H7 (cell line): ENCODE measurements at places on chromosomes 4 and X.

DNA sequence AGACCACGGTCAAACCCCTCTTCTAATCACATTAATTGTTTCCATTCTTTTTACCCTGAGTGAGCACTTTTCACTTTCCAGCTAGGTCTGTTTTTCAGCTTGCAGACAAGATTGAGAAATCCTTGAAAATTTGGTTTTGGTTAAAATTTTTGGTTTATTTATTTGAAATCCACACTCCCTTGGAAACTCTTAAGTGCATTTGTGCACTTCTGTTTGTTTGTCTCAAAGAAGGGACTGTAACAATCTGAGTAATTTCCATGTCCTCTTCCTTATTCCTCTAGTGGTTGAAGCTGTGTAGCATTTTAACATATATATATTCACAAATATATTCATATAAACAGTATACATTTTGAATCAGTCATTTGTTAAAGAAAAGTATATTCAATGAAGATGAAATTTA lies 333.3 kb downstream of the ANK2 start:
- no peak for DNase-seq

DNA sequence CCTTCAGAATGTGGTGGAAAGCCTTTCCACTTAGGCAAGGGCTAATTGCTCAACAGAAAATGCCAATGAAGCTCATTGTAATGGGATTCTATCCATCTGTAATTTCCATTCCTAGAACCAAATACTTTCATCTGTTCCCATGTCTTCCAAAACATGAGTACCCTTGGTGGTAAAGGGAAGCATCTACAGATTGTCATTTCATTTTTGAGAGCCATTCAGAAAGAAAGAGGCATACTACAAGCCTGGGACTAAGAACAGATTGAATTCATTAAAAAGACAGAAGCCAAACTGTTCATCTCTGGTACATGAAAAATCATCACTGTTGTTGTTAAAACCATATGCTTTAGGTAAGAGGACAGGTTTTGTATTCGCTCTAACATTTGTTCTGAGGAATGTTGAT lies 43.6 kb upstream of the DCTD start:
- DNase-seq: no peak

DNA sequence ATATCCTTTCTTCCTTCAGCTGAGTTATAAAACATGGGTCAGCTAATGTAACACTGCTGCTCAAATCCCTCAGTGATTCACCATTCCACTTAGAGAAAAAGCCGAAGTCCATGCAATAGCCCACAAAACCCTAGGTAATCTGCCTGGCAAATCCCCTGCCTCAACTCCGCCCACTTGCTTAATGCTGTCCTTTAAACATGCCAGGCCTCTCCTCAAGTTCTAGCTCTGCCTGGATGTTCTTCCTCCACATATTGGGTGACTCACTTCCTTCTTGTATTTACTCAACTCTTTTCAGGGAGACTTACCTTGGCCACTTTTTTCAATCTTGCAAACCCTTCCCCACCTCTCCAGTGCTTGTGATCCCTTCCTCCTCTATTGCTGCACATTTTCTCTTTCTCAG lies 89.8 kb downstream of the EMCN start:
- DNase-seq: no peak

DNA sequence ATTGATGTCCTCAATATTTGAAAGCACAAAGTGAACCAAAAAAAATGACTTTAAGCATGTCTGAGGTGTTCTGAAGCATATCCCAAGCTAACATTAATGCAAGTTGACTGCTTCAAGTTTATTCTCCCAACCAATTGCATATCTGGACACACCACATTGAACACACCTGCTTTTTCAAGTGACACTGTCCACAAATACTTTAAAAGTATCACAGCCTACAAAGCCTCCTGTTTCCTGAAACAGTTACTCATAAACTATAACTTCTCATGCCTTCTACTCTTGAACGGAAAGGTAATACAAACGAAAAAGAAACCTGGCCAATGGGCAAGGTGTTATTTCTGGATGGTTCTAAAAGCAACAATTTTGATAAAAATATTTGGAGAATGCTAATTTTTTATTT lies 1.1 kb downstream of the CDKL2 start:
- DNase-seq: no peak

GRCh38 chr4:3662516-3662915 lies 103.7 kb upstream of the ADRA2C start:
- DNase-seq: peak; percentile 72

DNA sequence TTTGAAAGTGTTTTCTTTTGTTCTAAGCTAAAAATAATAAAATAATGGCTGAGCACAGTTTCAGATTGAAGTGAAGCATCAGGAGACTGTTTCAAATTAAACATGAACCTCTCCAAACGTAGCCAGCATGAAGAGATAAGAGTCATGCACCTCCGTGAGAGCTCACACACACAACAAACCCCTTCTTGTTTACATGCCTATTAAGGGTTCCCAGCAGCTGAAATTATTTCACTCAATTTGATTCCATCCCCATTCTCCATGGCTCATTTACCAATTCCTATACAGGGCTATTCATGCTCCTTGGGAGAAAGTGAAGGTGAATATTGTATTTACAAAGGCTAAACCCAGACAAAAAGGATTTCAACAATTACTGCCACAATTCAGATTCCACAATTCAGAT lies 954.1 kb upstream of the INTU start:
- no peak for DNase-seq

- peak; percentile 44 for DNase-seq
Measured at GRCh38 chrX:45850775-45851433, 650.2 kb upstream of the DIPK2B start.

GRCh38 chrX:12370497-12370986 lies 232.3 kb downstream of the FRMPD4 start:
- DNase-seq: no peak
